ENCODE measurements at places on chromosomes 6 and 20.

GRCh38 chr6:82893889-82894652 lies 171.6 kb downstream of the UBE3D start:
- no peak for DNase-seq

DNA sequence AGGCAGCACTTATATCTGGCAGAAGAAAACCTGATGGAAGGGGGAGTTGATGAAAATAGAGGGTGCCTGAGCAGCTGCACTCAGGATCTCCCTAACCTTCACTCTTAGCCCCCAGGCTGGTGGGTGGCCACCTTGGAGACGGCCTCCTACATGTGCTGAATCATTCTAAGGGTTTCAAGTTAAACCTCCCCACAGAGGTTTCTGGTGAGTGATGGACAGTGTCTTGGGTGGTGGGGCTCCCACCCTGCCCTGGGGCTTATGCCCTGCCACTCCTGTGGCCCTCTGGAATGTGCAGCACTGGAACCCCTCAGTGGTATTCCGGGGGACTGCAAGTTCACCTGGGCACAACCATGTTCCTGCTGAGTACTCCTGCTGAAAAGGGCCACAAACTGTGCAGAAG lies 357.2 kb downstream of the CD83 start:
- no peak for DNase-seq

- DNase-seq: no peak
These were observed 19.2 kb downstream of the FKBP5 start for GRCh38 chr6:35669451-35670045.

GRCh38 chr6:83006270-83006905 lies 59.3 kb downstream of the UBE3D start:
- no peak for DNase-seq

DNA sequence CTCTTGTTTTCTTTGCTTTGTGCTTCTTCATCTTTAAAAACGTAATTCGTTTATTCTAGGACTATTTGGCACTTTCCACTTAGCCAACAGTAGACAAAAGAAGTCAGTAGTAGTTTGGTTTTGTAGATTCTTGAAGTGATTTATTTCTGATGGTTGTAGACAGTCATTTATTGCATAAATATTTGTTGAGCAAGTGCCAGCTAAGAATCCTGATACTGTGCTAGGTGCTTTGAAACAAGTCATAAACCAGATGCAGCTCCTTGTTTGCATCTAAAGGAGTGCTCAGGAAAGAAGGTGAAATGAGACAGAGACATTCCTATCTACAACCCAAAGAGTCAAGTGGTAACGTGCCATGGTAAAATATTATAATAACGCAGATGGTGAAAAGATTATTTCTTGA lies 469.1 kb downstream of the GJA1 start:
- DNase-seq: no peak

GRCh38 chr6:77620278-77620882 lies 32.5 kb upstream of the MEI4 start:
- no peak for DNase-seq

- DNase-seq: no peak
These were observed 38.6 kb downstream of the SLC9A8 start for GRCh38 chr20:49851231-49851705.

All from thoracic aorta (tissue), 2 donors.